ENCODE measurements at places on chromosomes 4 and X.

- no peak for DNase-seq
These were observed 73.2 kb downstream of the SORBS2 start for GRCh38 chr4:185738820-185739219.

DNA sequence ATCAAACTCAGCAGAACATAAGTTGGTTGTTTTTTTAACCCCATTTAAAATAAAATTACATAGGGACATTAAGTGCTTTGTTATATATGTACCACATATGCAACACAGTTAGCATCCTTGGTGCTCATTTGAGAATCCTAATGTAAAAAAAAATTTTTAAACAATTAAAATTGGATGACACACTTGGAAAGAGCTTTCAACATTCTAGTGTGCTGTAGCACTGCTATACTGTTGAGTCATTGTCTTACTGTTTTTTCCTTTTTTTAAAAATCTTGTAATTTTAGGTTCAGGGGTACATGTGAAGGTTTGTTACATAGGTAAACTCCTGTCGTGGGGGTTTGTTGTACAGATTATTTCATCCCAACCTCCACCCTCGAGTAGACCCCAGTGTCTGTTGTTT is 12.8 kb downstream of the THAP9 start:
- DNase-seq = no peak

DNA sequence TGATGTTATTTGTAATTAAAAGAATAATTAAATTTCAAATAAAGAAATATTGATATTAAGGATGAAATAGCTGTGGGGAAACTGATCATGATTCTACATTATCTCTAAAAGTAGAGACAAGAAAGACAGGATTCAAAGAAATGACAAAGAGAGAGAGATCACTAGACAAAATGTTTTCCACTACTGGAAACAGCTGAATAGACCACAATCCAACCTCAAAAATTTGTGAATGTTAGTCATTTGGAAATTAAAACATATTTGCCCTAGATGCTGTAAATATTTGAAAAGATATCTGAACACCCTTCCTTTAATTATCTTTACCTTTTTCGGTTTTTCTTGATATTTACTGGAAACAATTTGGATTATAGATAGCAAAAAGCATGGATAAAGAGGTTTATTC is 414.9 kb downstream of the CENPC start:
- no peak for DNase-seq

- DNase-seq = no peak
These were observed 30.9 kb downstream of the NIPAL1 start for GRCh38 chr4:48047421-48047844.

- no peak for DNase-seq
These were observed 131.9 kb downstream of the TBC1D19 start for GRCh38 chr4:26715636-26716242.

- DNase-seq = no peak
These were observed 99.7 kb downstream of the AFF2 start for GRCh38 chrX:148600131-148600530.

- no peak for DNase-seq
These were observed 224.5 kb upstream of the TAPT1 start for GRCh38 chr4:16450724-16451123.

DNA sequence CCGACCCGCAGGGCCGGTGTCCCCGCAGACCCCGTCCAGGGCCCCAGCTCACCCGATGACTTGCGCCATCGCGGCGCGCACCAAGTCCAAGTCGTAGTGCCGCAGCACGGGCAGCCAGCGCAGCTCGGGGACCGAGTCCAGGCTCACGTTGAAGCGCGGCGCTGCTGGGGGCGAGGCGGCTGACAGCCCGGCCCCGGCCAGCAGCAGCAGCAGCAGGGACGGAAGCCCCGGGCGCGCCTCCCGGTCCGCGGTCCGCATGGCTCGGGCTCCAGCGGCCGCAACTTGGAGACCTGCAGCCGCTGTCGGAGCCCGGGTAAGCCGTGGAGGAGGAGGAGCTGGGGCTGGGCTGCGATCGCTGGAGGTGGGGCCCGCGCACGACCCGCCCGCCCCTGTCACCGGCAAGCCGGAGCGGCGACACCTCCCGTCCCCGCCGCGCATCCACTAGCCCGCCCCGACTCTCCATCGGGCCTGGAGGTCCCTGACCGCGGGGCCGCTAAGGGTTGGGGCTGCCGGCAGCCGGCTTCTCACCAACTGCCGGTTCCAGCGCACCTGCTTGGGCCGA is at the start of gene NAAA:
NAAA (minus strand) TSS at position 322 of the 562 bp plus-strand sequence; CDS start at position 258, 64 bp downstream.
- no peak for DNase-seq

DNA sequence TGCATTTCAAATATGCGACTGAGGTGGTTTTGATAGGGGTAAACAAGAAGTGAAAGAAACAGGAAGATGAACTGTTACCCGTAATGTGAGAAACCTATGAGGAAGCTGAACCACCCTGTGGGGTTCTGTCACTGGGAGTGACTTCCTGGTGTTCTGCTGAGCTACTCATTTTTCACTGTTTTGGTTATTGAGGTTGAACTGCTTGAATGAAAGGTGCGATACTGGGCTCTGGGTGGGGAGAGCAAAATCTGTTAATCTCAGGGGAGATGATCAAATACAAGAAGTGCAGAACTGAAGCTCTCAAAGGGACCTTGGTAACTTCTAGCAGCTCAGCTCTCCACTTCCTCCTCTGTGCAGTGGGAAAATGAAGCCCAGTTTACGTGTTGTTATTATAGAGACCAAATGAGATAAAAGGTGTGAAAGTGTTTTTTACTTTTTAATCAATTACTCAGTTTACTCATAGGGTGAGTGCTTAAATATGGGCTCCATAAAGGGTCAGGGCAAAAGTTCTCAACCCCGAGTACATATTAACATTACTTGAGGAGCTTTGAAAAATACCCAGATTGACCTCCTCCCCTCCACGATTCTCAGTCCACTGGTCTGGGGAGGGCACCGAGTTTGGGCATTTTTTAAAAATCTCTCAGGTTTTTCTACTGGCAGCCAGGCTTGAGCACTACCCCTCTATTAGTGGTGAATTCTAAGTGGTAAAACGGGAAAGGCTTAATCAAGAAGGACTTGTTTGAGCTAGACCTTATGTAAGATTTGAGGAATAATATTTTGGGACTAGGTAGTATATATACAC is 66.7 kb downstream of the COQ2 start:
- no peak for DNase-seq

GRCh38 chr4:152364883-152365282 is 171.0 kb downstream of the FBXW7 start:
- no peak for DNase-seq
